ENCODE measurements at places on chromosomes 6 and 20.
A peak's percentile ranks its signal among the peaks of the same experiment; 100 is the strongest.

GRCh38 chr6:20708367-20709124, 174.3 kb downstream of the CDKAL1 start:
- no peak for DNase-seq

DNA sequence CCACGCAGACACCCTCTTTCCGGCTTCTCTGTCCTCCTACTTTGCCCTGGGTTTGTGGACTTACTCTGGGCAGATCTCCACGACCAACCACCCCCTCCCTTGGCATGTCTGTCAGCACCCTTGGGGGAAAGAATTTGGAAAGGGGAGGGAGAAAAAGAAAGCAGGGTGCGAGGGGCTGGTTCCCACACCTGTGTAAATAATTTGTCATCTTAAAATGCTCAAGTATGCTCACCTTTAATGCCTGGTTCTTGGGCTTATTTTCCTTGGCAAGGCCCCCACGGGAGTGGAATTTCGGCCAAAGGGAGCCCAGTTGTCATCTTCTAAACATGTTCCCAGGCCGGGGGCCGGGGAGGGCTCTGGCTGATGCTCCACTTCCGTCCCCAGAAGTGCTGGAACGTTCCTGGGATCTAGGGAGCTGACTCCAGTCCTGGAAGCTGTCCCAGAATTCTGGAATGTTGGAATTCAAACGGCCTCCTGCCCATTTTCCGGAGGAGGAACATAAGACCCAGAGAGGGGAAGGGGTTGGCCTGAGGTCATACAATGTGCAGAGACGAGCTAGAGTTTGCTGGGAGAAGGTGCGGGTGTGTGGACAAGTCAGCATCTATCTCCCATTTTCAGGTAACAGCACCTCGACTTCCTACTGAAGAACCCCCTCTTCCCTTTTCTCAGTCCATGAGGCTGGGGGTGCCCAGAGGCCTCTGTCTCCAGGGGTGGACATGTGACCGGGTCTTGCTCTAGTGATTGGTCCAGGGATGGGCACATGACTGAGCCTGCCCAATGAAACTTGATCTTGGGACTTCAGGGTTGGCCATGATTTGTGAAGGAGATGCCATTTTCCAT, 122.3 kb downstream of the CEBPB start:
- no peak for DNase-seq

GRCh38 chr6:125714441-125715090, 34.9 kb upstream of the HEY2 start:
- DNase-seq, result no peak

DNA sequence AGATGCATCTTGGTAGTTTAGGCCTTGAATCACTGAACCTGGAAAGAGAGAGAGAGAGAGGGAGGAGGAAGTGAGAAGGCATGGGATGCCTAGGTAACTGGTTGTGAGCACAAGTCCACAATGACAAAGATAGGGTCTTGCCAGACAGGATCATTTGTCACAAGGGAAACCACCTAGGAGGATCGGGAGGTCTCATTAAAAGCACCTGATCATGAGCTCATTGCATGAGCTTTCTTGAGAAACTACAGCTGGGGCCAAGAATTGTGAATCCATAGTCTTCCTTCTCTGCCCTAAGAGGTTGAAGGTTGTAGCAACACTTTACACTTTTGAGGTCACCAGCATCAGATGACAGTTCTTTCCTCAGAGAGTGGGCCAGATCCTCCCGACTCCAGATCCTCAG, 195.7 kb downstream of the CD83 start:
- no peak for DNase-seq

GRCh38 chr6:33822575-33823395, 19.0 kb upstream of the MLN start:
- peak; percentile 81 for DNase-seq

GRCh38 chr6:151096255-151096612, 143.5 kb upstream of the AKAP12 start:
- no peak for DNase-seq

GRCh38 chr20:1371202-1371782, 21.6 kb downstream of the FKBP1A start:
- no peak for DNase-seq

- no peak for DNase-seq
Measured at GRCh38 chr6:107144014-107144413, 28.7 kb upstream of the BEND3 start.

DNA sequence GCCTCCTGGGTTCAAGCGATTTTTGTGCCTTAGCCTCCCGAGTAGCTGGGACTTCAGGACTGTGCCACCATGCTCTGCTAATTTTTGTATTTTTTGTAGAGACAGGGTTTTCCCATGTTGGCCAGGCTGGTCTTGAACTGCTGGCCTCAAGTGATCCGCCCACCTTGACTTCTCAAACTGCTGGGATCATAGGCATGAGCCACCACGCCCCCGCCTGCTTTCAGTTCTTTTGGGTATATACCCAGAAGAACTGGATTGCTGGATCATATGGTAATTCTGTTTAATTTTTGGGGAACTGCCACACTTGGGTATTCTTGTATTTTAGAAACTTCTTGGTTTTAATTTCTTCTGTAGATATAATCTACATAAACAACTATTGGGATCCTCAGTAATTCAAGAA, 17.0 kb downstream of the CDS2 start:
- no peak for DNase-seq

- no peak for DNase-seq
Measured at GRCh38 chr6:134706806-134707205, 243.1 kb downstream of the ALDH8A1 start.

GRCh38 chr6:77025736-77026223, 437.5 kb downstream of the HTR1B start:
- no peak for DNase-seq

GRCh38 chr20:62929051-62929538, 2.8 kb upstream of the DIDO1 start:
- no peak for DNase-seq

GRCh38 chr20:33604991-33605370, 57.1 kb upstream of the C20orf144 start:
- DNase-seq, result no peak

DNA sequence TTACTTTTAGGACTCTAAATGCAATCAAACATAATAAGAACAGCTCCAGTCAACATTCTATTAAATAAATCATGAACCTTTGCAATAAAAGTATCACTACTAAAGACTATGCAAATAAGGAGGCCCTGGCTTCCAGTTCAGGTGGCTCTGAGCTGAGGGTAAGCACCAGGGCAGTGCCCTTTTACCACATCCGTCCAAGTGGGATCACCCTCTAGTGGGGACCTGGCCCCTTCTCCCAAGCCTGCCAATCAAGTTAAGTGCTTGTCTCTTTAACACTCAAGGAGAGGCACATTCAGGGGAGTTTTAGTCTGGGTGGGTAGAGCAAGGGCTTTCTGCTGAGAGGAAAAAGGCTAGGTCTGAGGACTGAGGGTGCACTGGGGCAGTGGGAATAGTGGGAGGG, 161.4 kb downstream of the TMEM200A start:
- no peak for DNase-seq

DNA sequence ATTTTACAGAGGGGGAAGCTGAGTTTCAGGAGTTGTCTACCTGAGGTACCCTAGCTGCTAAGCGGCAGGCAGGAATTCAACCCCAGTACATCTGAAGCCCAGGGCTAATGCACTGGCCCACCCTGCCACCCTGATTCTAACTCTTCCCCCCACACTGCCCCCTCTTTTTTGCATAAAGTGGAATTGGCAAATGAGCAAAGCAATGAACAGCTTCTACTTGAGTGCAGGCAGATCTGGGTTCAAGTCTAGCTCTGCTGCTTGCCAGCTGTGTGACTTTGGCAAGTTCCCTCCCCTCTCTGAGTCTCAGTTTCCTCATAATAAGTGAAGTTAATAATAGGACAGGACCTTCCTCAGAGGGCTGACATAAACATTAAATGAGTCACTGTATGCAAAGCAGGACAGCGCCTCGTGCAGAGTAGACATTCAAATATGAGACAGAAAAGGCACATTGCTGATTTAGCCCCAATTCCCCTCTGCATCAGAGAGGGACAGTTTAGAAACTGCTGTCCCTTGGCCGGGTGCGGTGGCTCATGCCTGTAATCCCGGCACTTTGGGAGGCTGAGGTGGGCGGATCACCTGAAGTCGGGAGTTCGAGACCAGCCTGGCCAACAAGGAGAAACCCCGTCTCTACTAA, 4.7 kb downstream of the ADA start:
- no peak for DNase-seq

DNA sequence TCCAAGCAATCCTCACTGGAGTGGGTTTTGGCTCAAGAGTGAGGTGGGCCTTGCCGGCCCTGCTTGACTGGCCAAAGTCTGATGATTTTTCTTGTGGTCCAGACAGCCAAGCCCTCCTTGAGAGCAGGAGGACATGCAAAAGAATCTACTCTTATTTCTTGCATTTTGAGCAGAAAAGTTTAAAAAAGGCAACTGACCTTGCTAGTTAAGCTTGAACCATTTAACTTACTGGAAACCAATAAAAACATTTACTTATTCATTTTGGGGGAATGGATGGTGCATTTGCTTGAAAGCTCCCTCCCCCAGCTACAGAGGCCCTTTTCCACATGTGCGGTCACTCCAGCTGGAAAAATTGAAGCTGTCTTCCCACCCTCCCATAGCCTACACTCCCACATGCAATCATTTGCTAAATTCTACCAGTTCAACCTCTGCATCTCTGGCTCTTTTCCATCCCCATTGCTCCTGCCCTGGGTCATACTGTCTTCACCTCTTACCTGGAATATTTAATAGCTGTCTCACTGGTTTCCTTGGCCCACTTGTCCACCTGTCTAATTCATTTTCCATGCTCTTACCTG, 527.9 kb downstream of the DHX35 start:
- no peak for DNase-seq

- no peak for DNase-seq
Measured at GRCh38 chr20:21246161-21246560, 57.0 kb upstream of the XRN2 start.

DNA sequence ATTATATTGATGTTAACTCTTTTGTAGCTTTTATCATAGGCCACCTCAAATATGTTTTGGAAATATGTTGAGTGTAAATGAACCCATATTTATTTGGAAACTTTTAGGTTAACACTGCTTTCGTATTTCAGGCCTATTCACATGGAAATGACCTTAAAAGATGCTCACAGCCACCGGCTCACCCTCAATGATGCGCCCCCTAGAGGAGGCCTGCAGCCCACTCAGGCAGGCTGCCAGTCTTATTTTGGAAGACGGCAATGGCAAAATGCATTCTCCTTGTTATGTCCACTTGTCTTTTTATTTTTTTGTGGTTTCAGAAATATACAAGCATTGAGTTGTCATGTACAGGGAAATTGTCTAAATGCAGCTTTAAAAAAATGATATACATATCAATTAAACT, 869.7 kb downstream of the PHF3 start:
- DNase-seq, result no peak

DNA sequence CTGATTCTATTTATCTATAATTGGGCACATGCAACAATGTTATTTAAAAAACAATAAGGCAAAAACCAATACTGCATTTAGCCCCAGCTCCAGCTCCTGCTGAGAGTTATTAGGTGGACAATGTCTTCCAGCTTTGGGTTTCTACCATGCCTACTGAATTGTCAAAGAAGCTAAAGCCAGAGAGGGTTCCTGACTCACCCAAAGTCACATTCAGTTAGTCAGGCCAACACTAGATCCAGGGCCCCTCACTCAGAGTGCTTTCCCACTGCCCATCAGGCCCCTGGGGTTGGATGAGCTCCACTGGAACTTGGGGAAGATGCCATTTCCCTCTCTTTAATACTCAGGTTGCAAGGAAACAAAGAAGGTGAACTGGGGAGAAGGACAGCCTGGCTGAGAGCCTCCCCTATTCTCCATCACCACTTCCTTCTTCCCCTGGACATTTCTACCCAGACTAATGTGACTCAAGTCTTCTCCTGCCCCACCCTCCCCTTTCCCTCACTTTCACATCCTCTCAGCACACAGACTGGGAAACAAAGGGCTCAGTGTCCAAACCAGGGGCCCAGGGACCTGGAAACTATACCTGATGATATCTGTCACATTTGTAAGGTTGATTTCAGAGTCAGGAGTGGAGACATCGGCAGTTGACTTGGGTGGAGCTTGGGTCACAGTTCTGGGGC, 6.0 kb downstream of the TREM1 start:
- DNase-seq, result no peak

DNA sequence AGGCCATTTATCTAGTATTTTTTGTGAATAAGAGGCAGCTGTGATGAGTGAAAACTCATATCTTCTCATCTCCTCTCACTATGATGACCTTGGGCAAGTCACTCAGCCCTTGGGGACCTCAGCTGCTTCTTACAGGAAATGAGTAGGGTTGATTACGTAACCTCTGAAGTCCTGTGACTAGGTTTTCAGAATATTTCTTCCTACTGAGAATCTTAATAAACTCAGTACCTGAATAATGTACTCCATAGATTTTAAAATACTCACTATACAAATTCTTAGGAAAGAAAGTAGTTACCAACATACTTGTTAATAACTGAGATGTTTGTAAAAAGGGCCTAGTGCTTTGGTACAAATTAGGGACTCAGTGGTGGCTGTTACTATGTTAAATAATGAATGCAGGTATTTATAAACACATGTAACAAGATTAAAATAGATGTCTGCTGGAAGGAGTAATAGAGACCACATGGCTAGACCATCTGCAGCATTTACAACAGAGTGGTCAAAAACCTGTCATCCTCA, 60.9 kb downstream of the RPRD1B start:
- DNase-seq, result no peak

GRCh38 chr6:156344491-156344890, 432.7 kb upstream of the ARID1B start:
- no peak for DNase-seq

DNA sequence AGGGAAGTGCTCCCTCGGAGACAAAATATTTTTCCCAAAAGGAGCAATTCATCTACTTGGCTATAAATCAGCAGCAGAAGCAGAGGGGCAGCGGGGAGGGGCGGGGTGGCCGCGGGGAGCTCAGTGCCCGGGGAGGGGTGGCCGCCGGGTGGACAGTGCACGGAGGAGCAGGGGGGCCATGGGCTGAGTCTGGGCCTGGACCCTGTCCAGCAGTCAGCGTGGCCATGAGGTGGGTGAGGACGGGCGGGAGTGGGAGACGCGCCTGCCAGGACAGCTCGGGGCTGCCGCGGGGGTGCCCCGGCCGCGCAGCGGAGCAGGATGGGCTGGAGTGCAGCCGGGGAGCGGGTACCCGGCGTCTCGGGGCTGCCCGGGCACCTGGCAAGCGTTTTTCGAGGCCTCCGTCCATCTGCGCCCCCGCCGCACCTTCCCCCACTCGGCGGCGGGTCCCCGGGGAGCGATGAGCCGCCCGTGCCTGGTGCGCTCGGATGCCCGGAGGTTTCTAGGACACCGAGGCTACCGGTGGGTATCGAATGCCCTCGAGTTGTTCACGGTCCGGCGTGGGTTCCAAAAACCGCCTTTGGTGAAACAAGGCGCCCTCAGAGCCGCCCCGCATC, 229.5 kb downstream of the THBS2 start:
- DNase-seq, result no peak

DNA sequence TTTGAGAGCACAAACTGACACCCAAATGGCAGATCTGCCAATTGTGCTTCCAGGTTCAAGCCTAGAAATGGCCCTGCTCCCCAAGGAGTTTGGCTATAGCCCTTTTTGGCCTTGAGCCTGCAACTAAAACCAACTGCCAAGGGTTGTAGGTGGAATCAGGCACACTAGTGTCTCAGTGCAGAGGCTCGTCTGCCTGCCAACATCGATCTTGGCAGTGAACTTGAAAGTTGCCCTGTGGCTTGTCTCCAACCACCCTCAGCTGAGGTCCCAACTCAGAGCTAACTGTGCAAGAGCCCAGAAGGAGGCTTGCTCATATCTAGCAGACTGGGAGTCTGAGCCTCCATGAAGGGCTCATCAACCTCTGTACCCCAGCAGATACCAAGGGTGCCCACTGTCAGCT, 92.7 kb upstream of the GLP1R start:
- no peak for DNase-seq

- DNase-seq, result no peak
Measured at GRCh38 chr6:90329386-90330077, 32.9 kb upstream of the BACH2 start.

Data from NCI-H1436 (cell line).